ENCODE measurements at places on chromosomes 3 and 15.

DNA sequence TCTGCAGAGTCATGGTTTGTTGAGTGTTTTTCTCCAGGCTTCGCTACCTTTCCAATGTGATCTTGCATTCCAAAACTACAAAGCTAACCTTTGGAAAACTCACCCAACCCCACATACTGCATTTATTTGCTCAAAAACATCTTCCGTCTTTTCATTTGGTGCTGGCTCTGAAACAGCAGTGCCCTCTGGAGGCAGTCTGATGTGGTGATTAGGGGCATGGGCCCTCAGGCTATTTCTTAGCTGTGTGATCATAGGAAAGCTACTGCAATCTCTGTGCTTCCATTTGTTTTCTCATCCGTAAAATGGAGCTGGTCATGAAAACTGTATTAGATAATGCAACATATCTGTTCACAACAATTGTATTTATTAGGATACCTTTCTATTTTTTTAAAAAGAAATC lies 47.0 kb downstream of the MTHFS start:
- DNase-seq = peak; percentile 49

DNA sequence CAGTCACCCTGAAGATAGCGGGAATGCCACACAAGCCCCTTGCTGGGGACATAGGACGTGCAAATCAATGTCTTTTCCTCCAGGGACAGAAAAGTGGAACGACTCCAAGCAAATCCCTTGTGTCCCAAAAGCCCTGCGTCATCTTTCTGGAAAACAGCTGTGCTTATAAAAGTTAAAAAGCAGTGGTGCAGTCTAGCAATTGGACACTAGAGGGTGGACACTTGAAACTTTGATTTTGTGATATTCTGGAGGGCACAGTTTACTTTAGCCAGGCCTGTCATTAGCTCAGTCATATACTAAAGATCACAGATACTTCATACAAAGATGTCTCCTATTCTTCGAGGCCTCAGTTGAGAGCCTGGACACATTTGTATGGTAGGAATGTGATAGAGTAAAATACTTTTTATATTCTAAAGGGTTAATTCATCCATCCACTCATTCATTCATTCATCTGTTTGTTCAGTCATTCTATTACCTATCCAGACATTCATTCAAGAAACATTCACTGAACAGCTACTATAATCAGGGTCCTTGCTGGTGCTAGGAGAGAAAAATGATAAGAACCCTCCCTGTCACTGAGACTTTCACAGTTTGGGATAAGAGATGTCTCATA lies 63.8 kb upstream of the ANKRD34C start:
- no peak for DNase-seq

DNA sequence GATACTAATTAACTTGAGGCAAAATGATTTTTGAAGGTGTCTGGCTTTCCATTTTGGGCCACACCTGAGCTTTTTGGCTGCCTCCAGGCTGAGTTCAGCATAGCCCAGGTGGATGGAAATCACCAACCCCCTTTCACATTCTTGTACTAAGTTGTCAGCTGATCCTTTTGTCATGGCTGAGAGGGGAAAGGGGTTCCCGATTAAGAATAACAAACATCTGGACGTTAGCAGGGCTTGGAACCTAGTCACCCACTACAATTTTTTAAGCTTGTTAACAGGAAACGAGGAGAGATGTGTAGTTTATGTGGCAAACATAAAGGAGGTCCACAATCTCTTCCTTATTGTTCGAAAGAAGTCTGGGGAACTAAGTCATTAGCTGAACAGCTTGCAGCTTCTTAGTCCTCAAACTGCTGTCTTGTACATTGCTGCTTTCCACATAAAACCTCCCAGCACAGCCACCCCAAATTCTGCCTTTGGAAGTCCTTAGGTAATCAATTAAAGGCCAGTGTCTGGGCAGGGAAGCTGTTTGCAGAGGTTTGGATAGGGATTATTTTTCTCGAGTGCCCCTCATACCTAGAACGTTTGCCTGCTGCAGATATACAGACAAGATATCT lies 5.0 kb downstream of the NR2F2 start:
- DNase-seq = no peak

DNA sequence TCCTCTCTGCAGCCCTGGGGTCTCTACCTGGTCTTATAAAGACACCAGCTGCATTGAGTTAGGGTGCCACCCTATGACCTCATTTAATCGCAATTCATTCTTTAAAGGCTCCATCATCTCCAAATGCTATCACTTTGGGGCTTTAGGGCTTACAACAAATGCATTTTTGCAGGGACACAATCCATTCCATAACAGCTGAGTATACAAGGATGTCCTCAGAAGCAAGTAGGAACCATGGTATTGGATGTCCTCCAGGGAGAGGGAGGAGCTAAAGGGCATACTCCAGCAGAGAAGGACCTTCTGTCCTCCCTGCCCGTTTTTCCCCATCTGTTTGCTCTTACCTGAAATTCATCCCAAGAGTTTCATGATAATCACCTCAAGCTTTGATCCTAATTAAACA lies 30.3 kb downstream of the UMPS start:
- no peak for DNase-seq

- no peak for DNase-seq
These were observed 170.1 kb downstream of the IL5RA start for GRCh38 chr3:2940062-2940461.

- DNase-seq = no peak
These were observed 461.1 kb upstream of the TGFBR2 start for GRCh38 chr3:30145281-30145680.

- DNase-seq = no peak
These were observed 71.1 kb upstream of the SPATA12 start for GRCh38 chr3:56989169-56989976.

- DNase-seq = no peak
These were observed 852.0 kb downstream of the FHIT start for GRCh38 chr3:60399292-60399691.

DNA sequence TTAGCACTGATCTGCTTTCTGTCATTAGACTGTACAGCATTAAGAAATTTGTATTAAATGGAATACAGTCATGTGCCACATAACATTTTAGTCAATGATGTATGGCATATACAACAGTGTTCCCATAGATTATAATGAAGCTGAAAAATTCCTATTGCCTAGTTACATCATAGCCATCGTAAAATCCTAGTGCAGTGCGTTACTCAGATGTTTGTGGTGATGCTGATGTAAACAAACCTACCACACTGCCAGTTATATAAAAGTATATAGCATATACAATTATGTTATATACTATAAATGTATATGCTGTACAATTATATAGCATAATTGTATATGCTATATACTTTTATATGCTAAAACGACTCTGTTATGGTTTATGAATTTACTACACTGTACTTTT lies 41.7 kb downstream of the APH1B start:
- no peak for DNase-seq

DNA sequence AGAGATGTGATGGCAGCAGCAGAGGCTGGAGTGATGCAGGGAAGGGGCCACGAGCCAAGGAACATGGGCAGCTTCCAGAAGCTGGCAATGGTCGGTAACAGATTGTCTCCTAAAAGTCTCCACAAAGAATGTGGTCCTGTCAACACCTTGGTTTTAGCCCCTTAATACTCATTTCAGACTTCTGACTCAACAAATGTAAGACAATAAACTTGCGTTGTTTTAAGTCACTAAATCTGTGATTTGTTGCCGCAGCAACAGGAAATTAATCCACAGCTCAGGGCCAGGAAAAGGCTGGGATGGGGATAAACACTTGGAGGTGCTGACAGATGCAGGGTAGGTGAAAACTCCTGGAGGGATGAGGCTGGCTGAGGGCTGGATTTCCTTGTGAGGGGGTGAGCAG lies 69.9 kb downstream of the OXNAD1 start:
- DNase-seq = no peak

DNA sequence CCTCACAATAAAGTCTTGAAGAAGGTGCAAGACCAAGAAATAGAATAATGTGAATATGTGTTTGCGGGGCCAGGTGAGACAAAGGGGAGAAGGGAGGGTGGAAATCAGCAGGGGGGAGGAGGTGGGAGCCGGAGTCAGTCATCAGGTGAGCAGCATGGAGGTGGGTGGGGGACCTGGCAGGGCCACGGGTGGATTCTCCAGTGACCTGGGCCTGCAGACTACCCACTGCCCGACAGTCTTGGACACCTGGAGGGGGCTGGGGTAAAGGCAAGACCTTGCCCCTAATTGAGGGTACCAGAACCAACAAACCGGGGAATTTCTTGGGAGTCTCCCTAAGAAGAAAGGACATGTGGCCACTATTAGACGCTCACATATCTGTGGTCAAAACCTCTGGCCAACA lies 95.8 kb downstream of the CHSY1 start:
- no peak for DNase-seq

- no peak for DNase-seq
These were observed 135.0 kb downstream of the NFKBIZ start for GRCh38 chr3:101984356-101984755.

GRCh38 chr3:123258811-123259420 lies 57.2 kb downstream of the SEC22A start:
- peak; percentile 77 for DNase-seq

DNA sequence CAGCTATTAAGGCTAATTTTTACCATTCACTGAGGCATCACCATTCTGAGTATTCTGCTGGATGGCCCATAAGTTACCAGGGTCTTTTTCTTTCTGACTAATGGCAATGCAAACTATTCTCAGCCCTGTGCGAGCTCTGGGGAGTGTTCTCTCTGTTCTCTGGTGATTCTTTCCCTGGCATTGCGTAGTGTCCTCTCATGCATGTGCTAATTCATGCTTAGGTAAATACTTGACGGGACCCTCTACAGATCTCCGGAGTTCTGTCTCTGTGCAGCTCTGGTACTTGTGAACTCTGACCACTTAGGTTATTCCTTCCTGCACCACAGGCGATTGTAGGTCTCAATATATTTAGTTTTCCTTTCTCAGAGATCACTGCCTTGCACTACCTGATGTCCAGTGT lies 34.8 kb downstream of the UBE2E1 start:
- DNase-seq = no peak

DNA sequence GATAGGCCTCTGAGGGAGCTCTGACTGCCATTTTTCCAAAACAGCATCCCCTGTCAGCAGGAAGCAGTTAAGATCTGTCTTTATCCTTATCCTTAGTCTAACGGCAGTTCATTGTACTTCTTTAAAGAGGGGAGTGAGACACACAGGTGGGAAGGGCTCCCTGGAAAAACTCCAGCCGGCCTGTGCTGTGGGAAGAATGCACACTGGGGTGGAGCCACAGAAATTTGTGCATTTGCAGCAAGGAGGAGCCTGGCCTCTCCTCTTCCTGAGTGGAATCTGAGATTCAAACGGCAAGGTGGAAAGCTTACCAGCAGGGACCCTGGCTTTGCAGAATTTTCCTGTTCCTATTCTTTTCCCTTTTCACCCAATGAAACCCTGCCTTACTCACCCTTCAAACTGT lies 1209.4 kb downstream of the ROBO2 start:
- no peak for DNase-seq

DNA sequence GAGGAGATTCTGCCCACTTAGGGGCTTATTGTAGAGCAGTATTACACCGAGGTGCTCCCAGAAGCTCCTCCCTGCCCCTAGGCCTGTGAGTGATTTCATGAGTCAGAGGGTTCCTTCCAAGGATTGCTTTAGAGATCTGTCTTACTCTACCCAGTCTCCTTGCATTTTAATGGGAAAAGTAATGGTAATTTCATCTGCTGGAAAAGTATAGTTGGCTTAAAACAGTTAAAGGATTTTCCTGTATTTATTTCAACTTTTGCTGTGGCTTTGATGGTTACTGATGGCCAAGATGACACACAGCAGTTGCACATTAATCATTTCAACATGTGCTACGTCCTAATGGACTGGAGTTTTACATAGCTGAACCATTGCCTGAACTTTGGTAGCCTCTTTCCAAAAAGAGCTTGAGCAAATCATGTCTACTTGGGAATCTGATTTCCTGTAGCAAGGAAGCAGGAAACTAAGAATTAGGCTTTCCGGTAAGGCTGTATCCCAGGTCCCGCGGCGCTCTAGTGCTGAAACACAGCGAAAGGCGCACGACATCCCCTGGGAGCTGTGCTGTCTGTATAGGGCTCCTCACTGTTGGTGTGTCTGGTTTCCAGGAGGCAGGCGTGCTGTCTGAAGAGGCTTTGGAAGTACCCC lies 9.2 kb upstream of the PGPEP1L start:
- no peak for DNase-seq

DNA sequence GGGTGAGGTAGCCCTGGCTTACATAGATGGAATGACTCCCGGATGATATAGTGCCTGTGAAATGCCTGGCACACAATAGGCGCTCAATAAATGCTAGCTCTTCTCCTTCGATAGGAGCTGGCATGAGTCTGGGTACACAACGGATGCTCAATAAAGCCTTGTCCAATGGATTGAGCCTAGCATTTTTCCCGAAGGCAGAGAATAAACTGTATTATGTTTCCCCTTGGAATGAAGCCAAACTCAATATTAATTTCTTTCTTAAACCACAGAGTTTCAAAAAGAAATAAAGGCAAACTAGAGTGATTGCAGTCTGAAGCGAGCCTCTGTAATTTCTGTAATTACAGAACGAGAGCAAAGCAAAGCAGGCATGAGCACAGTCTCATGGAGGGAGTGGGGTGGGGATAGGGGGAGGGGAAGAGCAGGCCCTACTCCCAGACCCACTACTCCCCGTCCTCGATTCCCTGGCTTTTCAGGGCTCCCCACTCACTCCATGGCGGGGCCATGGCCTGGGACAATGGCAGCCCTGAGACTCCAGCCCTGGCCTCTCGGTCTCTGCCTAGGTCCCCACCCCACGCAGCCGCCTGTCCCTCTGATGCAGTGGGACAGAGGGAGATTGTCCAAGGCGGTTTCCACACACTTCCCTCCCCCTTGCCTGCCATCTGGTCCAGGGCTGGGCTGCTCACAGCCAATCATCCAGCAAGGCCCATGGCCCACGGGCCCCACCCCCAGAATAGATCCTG lies 18.0 kb downstream of the SLC6A1 start:
- DNase-seq = no peak

- DNase-seq = peak; percentile 47
These were observed 8.8 kb downstream of the TMEM40 start for GRCh38 chr3:12750223-12750622.

- DNase-seq = no peak
These were observed 27.3 kb downstream of the MED12L start for GRCh38 chr3:151112731-151113130.

DNA sequence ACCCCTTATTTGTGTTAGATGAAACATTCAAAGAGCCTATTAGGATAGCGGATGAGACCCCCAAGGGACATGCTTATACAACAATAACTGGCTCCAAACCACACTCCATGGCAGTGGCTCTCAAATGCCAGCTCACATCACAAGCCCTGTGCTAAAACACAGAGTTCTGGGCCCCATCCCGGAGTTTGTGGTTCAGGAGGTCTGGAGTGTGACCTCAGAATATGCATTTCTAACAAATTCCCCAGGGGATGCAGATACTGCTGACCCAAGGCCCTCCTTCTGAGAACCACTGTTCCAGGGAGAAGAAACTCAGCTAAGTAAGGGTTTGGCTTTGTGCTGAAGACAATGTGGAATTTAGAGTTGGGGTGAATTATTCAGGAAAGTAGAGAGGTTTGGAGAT lies 3.6 kb downstream of the CCRL2 start:
- DNase-seq = no peak

- DNase-seq = no peak
These were observed 65.4 kb downstream of the AQP9 start for GRCh38 chr15:58203537-58203936.

- DNase-seq = no peak
These were observed 86.8 kb downstream of the FSIP1 start for GRCh38 chr15:39695793-39696192.

GRCh38 chr3:12773030-12773709 lies 14.1 kb upstream of the TMEM40 start:
- DNase-seq = no peak

Measured in SW 1271 (cell line).